ENCODE measurements at places on chromosomes 12 and 14.

GRCh38 chr12:65392491-65392890, 114.0 kb downstream of the MSRB3 start:
- no peak for DNase-seq

DNA sequence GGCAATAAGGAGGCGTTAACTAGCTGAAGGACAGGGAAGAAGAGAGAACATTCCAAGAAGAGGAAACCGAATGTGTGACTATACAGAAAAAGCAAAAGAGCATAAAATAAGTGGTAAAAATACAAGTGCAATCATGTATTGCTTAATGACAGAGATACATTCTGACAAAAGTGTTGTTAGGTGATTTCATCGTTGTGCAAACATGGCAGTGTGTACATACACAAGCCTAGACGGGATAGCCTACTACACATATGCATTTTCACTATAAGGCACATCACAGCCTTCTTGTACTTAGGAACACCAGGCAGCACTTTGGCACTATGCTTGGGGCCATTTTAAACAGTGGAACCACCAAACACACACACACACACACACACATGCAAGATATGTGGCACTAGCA, 299.3 kb downstream of the BCAT1 start:
- no peak for DNase-seq

DNA sequence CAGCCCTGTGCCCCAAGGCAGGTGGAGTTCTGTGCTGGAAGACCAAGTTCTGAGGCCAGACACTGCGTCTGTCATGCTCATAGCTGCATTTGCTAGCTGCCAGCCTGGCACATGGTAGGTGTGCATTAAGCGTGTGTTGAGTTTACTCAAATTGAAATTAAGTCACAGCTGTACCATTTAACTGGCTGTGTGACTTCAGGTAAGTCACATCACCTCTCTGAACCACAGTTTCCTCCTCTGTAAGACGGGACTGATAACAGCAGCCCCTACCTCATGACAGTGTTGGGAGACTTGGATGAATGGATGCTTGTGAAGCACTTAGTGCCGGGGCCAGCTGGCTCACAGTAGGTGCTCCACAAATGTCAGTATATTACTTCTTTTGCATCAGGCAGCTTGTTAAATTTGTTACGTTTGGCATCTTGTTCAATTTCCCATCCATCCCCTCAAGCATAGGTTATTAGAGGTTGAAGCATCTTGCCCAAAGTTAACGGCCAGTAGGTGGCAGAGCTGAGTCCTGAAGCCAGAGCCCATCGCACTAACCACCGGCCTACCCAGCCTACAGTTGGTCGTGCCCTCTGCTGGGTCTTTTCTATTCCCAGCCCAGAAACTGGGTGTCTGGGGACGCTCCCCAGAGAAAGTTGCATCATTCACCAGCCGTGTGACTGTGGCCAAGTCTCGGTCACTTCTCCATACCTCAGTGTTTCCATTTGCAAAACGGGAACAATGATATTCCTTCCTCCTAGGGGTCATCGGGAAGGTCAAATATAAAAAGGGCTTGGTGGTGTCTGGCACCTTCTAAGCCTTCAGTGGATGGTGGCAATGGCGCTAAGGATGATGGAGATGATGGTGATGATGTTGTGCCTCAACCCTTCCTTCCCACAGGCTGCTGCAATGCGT, 4.5 kb downstream of the DAO start:
- DNase-seq, result peak; percentile 72

GRCh38 chr14:21313512-21313911, 33.6 kb downstream of the RPGRIP1 start:
- no peak for DNase-seq

- DNase-seq, result no peak
These were observed 344.2 kb downstream of the ATP23 start for GRCh38 chr12:58285551-58285950.

DNA sequence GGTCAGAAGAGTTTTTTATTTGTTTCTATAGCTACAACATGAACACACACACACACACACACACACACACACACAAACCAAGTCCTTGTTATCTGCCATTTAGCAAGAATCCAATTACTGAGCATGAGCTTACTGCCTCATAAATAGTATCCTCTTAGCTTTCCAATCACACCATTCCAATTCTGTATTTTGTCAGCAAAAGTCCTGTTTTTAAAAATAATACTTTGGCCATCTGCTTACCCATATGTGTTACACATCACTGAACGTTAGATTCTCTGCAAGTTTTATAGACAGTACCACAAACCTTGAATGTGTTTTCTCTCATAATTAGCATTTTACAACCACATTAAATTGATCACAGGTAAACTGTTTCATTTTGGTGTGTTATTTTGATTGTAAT, 1905.4 kb upstream of the FLRT2 start:
- DNase-seq, result no peak

DNA sequence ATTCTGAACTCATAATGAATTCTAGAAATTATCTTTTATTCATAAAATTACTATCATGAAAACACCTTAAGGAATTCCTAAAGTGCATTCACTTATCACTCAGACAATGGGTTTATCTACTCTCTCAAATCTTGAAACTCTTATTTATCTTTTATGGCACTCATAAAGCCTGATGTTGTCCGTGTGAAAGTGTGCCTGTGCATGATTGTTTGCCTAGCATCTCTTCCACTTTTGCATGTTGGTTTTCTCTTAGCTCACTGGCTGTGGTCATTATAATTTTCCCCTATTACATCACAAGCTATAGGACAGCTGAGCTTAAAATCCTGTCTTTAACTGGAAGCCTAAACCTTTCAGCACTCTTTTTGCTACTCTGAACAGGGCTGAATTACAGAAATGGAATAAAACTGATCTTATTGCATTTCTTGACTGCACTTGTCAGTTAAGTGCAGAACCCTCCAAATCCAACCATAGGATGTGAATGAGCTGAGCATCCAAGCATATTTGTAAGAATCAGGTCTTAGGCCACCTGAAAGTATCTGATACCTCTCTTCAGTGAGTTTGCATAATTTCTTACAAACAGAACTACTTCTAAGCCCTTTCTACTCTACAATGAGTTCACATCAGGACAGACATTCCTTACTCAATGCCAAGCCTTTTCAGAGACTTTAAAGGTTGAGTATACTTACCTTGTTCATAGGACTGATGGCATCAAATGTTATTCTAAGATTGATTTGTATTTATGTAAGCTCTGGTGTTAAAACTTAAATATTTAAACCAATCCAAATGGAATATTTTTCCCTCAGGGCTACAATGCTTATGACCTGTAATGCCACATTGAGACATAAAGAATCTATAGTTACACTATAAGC, 221.2 kb upstream of the KITLG start:
- DNase-seq, result no peak

- DNase-seq, result no peak
These were observed 83.9 kb upstream of the ATF7IP start for GRCh38 chr12:14281539-14281938.

DNA sequence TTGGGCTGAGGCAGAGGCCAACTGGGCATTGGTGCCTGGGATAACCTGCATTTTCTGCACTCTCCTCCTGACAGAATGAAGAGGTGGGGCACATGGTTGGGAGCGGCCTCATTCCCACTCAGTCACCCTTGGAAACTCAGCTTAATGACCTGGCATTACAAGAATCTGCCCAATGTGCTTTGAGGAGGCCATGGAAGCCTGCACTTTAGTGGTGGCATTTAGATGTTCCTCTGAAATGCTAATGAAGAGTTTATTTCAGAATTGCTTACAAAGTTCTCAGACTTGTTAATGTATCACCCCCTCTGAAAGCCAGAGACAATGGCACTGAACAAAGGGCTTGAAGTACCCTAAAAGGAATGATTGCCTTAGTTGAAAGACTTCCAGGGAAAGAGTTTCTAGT, 71.4 kb upstream of the PARP11 start:
- no peak for DNase-seq

GRCh38 chr12:52007158-52007921, 594 bp downstream of the TAMALIN start:
- peak; percentile 75 for DNase-seq

DNA sequence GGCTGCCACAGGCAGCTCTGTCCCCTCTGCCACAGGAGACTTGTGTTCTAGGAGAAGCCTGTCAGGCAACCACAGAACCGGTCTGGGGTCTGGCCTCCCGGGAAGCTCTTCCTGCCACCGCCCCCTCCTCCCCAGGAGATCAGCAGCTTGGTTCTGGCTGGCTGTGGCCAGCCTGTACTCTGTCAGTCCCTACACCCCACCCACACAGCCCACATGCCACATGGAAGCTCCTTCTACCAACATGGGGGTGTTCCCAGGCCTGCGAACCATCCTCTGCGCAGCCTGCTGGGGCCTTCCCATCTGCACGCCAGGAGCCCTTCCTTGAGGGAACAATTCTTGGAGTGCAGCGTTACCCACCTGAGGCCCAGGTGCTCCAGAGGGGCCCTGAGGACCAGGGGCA, 16.8 kb downstream of the TMEM106C start:
- no peak for DNase-seq

All from activated naive CD4-positive, alpha-beta T cell treated with anti-CD3 and anti-CD28 coated beads, Interleukin-2, amount 50 U/mL, for 72 hours (primary cell).